ENCODE measurements at places on chromosomes 12 and 14.

DNA sequence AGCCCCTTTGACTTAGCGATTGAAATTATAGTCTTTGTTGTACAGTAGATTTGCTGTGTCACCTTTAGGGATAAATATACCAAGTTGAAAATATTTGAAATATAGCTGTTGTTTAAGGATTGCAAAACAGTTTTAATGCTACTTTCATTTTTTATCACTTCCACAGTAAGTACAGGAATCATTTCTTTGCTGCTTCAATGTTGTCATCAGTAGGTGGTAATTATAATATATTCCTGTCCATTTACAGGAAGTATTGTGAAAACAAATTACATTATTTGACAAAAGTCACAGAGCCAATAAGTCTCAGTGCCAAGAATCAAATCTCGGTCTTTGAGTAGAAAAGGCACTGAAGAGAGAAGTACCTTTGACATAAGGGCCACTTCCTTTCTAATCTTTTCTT is 342.6 kb upstream of the RGS6 start:
- no peak for DNase-seq

DNA sequence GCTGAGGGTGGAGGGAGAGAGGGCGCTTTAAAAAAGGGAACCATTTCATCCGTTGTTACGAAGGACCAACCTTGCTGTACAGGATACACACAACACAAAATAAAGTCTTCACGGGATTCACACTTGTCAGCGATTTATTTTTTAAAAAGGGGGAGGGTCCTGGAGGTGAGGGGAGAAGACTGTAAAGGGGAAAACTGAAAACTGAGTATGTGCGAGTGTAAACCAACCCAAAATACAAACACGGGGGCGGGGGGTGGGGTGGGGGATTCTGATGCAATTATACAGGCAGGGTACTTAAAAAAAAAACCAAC is 499 bp upstream of the PRKAG1 start:
- no peak for DNase-seq

DNA sequence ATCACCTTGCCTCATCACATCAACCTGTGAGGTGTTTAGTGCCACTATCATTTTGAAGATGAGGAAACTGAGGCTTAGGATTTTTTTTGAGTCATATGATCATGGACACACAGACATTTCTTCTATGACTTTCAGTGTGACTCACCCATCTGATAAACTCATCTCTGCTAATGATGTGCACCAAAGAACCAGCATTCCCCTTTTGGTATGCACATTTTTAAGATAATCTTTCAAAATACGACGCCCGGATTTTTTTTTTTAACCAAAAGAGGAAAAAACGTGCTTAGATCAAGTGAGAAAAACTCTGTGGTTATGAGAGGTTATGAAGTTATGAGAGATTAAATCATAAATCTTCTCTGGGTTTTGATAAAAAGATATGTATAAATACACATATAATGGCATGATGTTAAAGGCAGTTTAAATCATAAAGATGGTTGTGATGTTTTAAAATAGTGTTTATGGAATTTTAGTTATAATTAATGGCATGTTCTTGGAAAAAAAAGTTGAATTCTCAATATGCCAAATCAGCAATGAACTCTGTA is 948.1 kb downstream of the TMTC2 start:
- no peak for DNase-seq

DNA sequence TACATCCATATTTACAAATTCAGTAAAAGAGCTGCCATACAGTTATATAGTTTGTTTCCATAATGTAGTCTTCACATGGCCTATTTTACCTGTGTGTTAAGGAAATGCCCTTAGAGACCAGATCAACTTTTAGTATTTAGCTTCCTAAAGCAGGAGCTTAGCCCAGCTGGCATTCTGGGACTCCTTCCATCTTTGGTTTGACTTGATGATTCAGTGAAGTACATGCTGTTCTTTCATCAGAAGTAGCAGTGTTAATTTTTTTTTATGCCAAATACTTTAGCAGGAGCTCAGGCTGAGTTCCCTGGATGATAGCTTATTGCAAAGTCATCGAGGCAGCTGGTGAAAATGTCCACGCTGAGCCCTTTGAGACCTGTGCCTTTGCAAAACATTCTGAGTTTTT is 101.0 kb downstream of the FOXG1 start:
- DNase-seq: no peak

GRCh38 chr12:31000751-31001150 is 72.9 kb upstream of the DDX11 start:
- DNase-seq: no peak

GRCh38 chr14:73239393-73240241 is 2.3 kb downstream of the PAPLN start:
- no peak for DNase-seq

Measured in stimulated activated CD4-positive, alpha-beta T cell treated with anti-CD3 and anti-CD28 coated beads, Interleukin-15, amount 100 ng/mL, for 1 hour (primary cell).